LNCaP clone FGC (cell line): ENCODE measurements at places on chromosomes 16 and 17.

DNA sequence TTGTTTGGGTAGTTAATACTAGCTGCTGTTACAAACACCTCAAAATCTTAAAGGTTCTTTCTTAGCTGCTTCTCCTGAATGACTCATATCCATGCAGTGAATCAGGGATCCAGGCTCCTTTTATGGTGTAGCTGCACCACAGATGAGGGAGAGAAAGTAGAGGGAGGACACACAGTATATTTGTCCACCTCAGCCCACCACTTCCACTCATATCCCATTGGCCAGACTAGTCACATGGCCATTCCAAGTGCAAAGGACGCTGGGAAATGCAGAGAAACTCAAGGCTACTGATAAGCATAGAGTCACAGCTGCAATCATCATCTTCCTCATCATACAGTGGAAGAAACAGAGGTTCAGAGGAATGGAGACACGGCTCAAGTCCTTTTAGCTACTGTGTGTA lies 63.8 kb downstream of the GSG1L start:
- no peak for DNase-seq

- DNase-seq: no peak
Measured at GRCh38 chr16:6557353-6558023, 775.2 kb upstream of the RBFOX1 start.

DNA sequence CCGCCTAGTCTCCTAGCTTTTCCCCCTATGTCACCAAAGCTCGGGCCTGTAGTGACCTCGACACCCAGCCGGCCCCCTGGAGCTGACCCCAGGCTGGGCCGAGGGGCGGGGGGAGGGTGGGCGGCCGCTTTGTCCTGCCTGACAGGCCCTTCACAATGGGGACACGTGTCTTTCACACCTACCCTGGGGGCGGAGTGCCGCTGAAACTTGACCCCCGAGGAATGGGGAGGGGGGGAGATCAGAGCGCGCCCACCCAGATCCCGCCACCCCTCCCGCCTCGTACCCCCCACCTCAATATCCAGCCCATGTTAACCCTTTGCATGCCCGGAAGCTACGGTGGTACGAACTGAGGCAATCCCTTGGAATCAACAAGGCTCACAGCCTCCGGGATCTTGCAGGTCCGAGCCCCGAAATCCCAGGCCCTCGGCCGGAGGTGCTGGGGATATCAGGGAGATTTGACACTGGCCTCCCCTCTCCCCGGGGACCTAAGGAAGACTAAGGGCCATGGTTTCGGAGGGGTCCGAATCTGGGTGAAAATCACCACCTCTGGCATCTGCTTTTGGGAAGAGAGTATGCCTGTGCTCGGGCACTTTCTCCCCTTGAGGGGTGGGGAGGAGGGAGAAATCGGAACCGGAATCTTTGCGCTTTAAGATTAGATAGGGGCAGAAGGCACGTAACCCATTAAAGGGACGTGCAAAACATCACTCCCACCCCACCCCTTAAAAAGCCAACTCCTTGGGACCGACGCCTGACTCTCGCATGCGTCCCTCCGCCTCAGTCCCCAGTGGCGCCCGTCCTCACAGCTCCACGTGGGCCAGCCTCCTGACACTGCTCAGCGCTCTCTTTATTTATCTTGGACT lies 2.6 kb downstream of the NOG start:
- DNase-seq: no peak

DNA sequence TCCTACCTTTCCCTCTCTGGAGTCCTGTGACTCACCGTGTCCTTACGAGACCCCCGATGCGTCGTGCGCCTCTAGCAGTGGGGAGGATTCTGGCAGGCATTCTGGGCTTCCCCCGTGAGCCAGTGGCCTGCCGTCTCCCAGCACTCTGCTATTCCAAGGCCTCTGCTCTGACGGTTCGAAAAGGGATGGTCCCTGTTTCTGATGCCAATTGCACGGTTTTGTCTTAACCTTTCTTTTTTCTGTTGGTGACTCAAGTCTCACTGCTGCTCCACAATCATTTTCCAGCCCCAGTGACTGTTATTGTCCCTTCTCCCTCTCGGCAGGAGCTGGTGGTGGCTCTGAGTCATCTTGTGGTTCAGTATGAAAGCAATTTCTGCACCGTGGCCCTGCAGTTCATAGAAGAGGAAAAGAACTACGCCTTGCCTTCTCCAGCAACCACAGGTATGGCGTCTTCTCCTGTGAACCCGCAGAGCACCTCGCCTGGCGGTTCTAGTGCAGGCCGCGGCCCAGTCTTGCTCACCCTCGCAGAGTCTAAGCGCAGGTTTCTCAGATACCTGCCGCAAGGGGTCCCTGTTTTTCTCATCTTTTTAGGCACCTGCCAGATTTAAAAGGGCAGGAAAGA lies 100.1 kb upstream of the CHMP6 start:
- DNase-seq: no peak

GRCh38 chr16:89017543-89018281 lies 40.7 kb upstream of the CBFA2T3 start:
- no peak for DNase-seq

DNA sequence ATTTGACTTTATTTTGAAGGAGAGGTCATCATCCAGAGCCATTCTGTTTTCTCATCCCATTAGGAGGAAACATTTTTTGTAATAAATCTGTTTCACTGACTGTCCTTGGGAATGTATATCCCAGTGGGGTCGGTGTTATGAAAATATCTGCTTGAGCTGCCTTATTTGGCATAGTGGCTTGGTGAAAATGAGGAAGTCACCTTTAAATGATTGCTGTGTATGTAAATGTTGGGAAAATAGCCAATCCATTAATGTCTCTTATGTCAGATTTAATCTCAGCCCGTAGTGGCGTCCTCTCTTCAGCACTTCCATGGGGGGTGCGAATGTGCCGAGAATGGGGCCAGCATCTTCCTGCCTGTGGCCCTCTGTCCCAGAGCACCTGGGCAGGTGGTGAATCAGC lies 57.6 kb downstream of the BANP start:
- no peak for DNase-seq
